ENCODE measurements at places on chromosomes 5 and 9.

GRCh38 chr5:90549729-90550275 is 8.8 kb upstream of the ADGRV1 start:
- no peak for DNase-seq

- DNase-seq = no peak
These were observed 115.5 kb upstream of the DMRT1 start for GRCh38 chr9:726005-726404.

DNA sequence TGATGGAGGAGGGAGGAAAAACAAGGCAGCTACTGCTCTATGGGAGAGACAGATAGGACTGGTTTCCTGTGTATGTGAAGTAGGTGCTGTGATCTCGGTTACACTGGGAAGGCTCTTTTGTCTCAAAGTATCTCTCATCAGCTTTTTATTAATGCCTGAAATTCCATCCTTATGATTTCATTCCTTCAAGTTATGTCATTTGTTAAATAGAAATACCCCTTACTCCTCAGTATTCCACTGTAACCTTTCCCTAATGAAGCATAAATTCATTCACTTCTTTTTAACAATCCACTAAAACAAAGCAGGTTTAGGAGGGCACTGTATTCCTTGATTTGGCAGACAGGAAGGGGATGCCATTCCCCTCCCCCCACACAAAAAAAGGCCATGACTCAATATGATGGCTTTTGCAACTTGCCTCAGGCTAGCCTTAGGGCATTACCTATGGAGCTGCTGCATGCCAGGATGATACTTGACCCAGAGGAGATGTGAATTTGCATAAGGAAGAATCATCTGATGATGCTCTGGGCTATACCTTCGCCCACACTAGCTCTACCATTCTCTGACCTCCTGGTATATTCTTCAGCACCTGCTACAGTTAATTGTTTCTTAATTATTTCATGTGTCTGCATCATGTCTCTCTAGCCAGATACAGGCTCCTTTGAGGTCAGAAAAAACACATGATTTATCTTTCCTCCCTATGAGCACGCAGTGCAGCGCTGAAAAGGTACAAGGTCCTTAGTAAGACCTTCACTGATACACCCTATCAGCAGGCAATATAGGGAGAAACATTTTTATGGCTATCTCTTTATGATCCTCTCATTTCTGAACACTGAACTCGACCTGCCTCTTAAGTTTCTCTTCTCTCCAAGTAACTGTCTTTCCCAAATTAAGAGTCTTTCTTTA is 26.3 kb downstream of the NR3C1 start:
- DNase-seq = no peak

GRCh38 chr5:123875561-123876275 is 363.7 kb downstream of the CSNK1G3 start:
- DNase-seq = peak; percentile 50

DNA sequence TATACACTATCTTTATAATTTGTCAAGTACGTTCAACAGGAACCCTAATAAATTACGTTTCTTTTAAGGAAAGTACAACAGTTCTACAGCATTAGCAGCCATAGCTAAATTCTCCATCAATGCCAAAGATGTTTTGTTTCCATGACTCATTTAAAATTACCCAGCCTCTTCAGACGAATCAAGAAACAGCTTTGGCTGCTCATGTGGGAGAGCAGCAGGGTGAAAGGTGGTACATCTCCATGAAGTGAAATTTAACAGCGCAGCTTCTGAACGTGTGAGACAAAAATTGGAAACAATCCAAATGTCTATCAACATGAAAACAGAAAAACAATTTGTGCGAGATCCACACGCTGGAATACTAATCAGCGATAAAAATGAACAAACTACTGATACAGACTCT is 327.3 kb upstream of the CDH6 start:
- no peak for DNase-seq

DNA sequence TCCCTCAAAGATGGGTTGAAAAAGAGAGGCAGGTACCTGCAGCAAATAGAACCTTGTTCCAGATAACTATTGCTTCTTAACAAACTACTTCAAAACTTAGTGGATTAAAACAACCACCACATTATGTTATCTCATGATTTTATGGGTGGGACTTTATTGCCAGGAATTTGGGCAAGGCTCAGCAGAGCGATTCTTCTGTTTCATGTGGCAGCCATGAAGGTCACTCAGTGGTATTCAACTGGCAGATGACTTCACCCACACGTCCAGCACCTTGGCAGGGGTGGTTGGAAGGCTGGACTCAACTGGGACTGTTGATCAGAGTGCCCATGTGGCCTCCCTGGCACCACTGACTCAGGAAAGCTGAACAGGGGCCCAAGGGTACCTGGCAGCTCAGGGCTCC is 112.0 kb downstream of the HSD17B3 start:
- no peak for DNase-seq

Measured in nucleus accumbens (tissue), 56 donors.